ENCODE measurements at places on chromosomes 1 and 21.

- no peak for DNase-seq
Measured at GRCh38 chr1:78005755-78006154, 1.0 kb downstream of the DNAJB4 start.

DNA sequence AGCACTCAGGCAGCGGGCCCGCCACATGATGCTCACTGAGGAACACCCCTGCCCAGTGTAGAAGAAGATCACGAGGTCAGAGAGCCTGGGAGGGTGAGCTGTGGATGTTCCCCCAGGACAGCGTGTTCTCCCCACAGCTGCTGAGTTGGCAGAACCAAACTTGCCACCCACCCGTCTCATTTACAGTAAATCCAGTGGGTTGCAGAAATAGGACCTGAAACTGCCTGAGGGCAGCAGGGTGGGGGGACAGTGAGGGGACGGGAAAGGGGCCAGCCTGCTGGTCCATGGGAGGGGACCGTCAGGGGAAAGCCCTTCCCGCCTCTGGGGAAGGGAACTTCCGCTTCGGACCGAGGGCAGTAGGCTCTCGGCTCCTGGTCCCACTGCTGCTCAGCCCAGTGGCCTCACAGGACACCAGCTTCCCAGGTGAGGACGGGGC, at the start of gene C1QB:
C1QB (plus strand) TSS at position 356 of the 436 bp plus-strand sequence. CDS start 6,227 bp downstream, outside the sequence.
- DNase-seq = no peak

- DNase-seq = no peak
Measured at GRCh38 chr1:92929461-92929860, 31.8 kb downstream of the DIPK1A start.

GRCh38 chr1:180424848-180425457, 77.4 kb downstream of the ACBD6 start:
- no peak for DNase-seq

DNA sequence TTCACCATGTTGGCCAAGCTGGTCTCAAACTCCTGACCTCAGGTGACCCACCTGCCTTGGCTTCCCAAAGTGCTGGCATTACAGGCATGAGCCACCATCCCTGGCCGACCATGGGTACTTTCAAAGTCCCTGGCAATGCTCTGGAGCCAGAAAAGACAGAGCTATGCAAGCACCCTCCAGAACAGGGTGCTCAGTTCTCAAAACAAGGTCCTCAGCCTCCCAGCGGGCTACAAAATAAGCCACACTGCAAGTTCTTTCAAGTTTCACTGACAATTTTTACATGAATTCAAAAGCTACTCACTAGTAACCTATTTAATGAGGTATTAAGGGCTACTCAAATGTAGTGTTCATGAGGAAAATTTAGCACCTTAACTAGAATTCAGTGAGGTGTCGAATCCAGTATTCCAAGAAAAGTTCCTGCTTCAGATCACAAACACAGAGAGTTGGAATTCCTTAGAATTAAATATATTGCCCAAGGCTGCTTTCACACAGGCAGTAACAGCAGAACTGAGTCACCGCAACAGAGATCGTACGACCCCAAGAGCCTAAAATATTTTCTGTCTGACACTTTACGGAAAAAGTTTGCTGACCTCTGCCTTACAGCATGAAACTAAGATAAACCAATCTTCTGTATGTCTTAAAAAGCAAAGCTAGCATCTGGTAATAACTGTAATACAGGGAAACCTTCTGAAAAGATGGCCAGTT, 60.7 kb downstream of the HSF2BP start:
- DNase-seq = no peak

GRCh38 chr1:173112129-173112528, 61.4 kb upstream of the TNFSF18 start:
- DNase-seq = no peak

DNA sequence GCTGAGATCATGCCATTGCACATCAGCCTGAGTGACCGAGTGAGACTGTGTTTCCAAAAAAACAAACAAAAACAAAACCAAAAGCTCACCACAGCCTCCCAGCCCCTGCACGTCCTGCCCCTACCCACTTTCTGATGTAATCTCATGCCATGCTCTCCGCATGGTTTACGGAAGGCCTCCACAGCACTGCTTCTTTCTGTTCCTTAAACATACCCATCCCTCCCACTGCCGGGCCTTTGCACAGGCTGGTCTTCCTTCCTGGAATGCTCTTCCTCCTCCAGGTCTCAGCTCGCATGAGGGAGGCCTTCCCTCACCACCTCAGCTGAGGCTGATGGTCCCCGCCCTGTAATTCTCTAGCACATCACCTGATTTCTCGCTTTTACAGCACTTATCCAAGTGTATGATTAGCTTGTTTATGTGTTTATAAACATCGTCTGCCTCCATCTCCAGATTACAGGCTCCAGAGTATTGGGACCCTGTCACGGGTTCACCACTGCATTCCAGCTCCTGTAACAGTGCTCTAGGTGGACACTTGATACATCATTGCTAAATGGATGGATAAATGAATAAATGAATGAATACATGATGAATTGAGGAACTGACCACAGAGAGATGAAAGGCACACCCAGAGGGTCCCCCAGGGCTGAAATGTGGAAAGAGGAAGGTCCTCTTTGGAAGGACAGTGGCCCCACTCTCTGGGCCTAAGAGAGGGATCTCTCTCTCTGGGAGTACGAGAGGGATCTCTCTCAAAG, 22.1 kb downstream of the TCEA3 start:
- DNase-seq = no peak

DNA sequence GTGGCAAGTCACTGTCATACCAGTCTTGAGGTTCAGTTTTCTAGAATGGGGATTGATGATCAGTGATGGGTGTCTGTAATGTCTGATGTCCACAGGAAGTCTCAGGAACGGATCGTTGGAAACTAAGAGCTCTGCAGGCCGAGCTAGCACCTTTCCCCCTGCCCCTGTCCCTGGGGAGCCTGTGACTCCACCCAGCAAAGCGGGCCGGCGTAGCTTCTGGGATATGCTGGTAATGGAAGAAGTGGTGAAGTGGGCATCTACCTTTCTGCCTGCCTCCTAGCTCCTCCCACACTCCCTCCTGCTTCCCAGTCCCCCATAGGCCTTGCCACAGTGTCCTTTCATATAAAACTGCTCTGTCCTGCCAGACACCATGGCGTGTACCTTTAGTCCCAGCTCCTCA, 13.4 kb downstream of the HYI start:
- DNase-seq = no peak

GRCh38 chr1:84271441-84272151, 29.9 kb upstream of the SAMD13 start:
- DNase-seq = no peak

DNA sequence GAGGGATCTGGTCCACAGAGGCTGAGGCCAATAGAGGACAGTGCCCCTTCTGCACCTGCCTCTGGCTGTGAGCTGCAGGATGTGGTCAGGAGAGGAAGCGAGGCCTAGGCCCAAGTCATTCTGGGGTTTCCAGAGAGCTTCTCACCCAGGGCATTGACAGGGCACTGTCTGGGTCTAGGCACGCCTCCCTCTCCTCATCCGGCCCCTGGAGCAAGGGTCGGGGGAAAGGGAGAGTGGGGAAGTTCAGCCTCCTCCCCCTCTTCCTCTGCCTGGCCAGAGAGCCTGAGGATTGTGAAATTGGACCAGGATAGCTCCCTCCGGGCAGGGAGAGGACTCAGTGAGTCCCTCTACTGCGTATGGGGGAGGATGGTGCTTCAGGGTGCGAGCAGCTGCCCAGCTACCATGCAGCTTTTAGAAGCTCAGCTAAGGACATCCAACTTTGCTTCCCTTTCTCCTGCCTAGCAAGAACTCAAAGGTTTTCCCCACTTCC, 6.3 kb upstream of the INAVA start:
- no peak for DNase-seq

GRCh38 chr1:9019896-9020295, 6.3 kb downstream of the SLC2A7 start:
- no peak for DNase-seq

GRCh38 chr1:115748401-115749150, 19.9 kb downstream of the CASQ2 start:
- no peak for DNase-seq

DNA sequence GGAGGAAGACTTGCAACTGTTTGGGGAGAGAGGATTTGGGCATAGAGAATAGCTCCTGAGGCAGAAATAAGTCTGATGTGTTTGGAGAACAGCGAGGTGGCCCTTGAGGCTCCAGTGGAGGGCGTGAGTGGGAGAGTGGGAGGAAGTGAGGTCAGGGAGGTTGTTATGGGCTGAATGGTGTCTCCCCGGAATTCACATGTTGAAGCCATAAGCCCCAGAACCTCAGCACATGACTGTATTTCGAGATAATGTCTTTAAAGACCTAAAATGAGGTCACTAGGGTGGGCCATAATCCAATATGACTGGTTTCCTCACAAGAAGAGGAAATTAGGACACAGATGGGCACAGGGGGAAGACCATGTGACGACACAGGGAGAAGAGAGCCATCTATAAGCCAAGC, 17.9 kb upstream of the APP start:
- DNase-seq = no peak

- DNase-seq = no peak
Measured at GRCh38 chr1:116367256-116367945, 5.6 kb upstream of the ATP1A1 start.

GRCh38 chr1:172019976-172020375, 178.7 kb downstream of the DNM3 start:
- no peak for DNase-seq

- DNase-seq = no peak
Measured at GRCh38 chr21:36732217-36732616, 33.3 kb downstream of the SIM2 start.

GRCh38 chr1:25472471-25472870, 41.8 kb downstream of the MACO1 start:
- DNase-seq = no peak

- no peak for DNase-seq
Measured at GRCh38 chr1:9538669-9539164, 548 bp upstream of the SLC25A33 start.

DNA sequence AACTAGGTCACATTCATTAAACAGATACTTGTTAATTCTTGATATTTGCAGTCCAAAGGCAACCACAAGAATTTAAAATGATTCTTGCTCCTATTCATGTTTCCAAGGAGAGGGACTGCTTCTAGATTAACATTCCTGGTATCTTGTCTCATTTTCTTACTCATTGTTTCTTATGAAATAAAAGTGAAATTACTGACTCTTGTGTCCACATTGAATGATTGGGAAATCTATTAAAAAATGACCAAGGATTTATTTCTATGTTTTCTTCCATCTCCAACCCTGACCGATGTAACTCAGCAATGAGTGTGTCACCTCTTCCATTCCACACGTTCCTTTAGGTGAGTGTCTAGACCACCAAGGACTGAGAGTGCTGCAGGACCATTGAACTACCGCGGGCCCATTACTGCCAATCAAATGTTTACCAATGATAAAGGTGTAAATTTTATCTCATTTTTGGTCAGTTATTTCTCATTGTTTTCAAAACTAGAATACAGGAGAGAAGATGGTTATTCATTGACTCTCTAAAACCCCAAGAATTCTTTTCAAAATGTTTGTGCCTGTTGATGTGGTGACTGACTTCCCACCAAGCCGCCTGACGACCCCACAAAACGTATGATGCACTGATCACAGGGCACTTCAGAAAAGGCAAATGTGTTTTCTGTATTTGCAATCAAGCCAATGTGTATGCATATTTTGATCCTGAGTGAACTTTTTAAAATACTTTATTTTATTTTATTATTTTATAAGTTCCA, 414.6 kb upstream of the PTBP2 start:
- DNase-seq = no peak

DNA sequence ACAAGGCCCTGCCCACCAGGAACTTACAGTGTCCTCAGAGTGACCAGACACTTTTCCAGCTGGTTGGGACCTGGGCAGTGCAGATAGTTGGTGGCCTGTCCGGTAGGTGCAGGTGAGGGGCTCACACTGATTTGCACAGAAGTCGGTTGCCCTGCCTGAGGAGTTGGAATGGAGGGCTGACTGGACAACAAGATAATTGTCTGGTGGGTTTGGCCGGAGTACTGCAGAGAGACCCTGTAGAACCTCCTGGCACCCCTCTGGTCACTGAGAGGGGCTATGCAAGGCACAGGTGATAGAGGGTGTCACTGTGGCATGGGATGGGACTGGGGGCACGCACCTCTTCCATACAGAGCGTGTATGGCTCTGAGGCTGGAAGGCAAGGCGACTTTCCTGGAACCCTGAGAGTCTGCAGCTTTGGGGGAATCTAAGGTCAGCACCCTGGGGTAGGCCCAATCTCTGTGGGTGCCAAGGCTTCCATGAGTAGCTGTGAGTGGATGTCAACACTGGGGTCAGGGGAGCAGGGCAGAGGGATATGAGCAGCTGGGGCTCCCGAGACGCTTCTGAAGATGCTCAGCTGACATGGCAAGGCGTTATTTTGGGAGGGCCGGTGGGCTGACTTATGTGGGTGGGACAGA, 7.6 kb upstream of the PLA2G2D start:
- no peak for DNase-seq

DNA sequence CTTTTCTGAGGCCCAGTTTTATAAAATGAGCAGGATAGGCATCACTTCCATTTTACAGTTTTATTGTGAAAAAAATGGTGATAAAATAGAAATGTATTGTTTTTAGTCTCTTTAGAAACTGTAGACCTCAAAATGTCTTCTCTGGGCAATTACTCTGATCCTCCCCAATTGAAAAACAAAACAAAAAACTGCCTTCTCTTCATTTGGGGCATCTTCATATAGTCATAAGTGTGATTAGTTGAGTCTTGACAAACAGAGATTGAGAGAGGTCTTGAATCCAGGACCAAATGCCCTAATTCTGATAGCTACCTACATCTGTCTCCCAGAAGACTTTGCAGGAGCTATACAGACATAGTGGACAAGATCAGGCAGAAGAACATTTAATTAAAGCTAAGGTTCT, 62.9 kb downstream of the LRRC8C start:
- DNase-seq = no peak

DNA sequence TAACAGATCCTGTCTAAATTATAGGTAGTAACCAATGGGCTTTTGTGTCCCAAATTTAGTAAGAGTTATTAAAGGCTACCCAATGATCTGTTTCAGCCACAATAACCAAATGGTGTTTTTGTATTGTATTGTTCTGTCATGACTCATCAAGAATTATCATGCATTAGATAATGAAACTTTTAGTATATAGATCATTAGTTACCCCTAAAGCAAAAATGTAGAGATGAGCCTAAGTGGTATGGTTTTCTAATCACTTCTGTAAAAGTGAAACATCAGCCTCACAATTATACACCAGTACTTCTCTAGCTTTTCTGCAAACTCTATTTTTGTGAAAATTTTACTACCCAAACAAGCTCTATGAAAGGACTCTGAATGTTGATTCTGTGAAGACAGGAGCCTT, 71.4 kb downstream of the LRRC7 start:
- DNase-seq = no peak

- DNase-seq = no peak
Measured at GRCh38 chr1:17032741-17033140, 21.0 kb upstream of the ATP13A2 start.

DNA sequence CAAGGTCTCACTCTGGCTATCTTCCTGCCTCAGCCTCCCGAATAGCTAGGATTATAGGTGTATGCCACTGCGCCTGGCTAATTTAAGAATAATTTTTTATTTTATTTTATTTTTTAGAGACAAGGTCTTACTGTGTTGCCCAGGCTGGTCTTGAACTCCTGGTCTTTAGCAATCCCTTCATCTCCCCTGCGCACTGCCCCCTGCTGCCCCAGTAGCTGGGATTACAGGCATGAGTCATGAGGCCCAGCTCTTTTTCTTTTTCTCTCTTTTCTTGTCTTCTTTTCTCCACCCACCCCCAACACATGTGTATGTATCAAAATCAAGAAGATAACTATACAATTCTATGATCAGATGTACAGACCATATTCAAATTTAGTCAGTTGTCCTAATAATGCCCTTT, 87.2 kb downstream of the PEX14 start:
- DNase-seq = no peak

- no peak for DNase-seq
Measured at GRCh38 chr21:45403133-45403824, 1.7 kb upstream of the COL18A1 start.

GRCh38 chr1:104636581-104636980, 886.9 kb downstream of the AMY1C start:
- no peak for DNase-seq

Data from amygdala (tissue), 56 donors.